Fibroblast of the aortic adventitia (primary cell): ENCODE measurements at places on chromosomes 4 and X. TPM values are rescaled to one million over a fixed set of nuclear protein-coding genes. Genes with fewer than 3 reads are reported as not detected.
A peak's percentile ranks its signal among the peaks of the same experiment; 100 is the strongest.

NWD2 gene
- total RNA-seq, result not detected in 2 replicates

CT45A2 gene
- not detected in 2 replicates for total RNA-seq

HTRA3 gene
- total RNA-seq, result 7.6 and 9.6 TPM in 2 replicates

PAGE5 gene
- not detected in 2 replicates for total RNA-seq

TMEM154 gene
- total RNA-seq, result 5.5 and 15.5 TPM in 2 replicates

DNA sequence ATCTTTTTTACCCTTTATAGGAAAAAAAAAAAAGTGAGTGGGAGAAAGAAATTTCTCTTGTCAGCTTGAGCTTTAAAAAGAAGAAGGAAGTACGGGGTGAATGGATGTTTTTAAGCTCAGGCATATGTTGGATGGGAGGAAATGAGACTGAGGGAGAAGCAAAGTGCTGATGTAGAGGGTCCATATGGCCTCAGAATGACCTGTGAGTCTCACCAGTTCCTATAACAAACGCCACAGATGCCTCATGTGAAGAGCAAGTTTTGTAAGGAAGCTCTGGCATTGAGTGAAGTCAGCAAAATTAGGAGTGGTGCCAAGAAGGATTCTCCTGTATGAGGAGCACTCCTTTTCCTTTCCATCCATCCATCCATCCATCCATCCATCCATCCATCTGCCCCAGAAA, 214.6 kb downstream of the PTTG2 start:
- DNase-seq, result no peak

- DNase-seq, result peak; percentile 92
Observed at GRCh38 chr4:76614589-76614988, 179.6 kb downstream of the SHROOM3 start.

DNA sequence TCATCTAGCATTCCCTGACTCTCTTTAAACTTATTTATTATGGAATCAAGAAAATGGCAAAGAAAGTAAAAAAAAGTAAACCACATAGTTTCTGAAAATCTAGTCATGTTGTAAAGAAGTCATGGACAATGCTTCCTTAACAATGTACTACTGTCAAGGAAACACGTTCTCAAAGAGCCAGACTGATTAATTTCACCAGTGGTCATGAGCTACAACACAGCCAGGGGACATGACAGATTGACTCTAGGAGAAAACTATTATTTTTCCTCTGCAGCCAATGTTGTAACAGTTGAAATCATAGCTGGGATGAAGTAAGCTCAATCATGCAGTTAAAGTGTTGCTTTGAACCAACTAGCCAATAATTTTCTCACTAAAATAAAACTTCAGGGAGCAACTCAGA, 109.2 kb downstream of the MAPK10 start:
- no peak for DNase-seq

DNA sequence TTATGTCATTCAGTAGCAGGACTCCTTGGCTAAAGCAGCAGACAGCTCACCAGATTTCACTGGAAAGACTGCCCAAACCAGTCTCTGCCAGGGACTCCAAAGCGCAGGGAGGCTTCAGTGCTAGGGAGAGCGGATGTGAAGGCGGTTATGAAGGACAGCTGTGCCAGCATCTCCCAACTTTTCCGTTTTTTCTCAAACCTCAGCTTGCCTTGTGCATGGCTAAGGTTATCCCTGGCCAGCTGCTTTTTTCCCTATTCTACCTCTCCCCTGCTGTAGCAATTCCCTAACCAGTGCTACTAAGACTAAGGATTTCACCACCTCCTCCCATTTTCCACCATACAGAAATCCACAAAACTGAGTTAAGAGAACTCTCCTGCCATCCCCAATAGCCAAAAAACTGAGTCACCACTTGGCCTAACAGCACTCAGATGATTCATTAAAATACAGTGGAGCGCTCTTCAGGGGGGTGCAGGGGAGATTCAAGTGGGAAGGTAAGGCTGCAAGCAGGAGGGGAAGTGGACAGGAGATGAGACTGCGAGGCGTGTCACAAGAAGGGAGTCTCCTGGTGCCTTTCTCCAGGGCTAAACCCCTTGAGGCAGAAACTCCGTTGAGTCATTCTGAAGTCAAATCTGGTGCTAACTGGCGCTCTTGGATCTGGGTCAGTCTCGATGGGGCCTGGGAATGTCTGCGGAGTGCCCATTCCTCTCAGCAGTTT, 90.7 kb downstream of the PALLD start:
- peak; percentile 94 for DNase-seq

GRCh38 chr4:85005865-85006377, 39.4 kb upstream of the WDFY3 start:
- DNase-seq, result peak; percentile 90

DNA sequence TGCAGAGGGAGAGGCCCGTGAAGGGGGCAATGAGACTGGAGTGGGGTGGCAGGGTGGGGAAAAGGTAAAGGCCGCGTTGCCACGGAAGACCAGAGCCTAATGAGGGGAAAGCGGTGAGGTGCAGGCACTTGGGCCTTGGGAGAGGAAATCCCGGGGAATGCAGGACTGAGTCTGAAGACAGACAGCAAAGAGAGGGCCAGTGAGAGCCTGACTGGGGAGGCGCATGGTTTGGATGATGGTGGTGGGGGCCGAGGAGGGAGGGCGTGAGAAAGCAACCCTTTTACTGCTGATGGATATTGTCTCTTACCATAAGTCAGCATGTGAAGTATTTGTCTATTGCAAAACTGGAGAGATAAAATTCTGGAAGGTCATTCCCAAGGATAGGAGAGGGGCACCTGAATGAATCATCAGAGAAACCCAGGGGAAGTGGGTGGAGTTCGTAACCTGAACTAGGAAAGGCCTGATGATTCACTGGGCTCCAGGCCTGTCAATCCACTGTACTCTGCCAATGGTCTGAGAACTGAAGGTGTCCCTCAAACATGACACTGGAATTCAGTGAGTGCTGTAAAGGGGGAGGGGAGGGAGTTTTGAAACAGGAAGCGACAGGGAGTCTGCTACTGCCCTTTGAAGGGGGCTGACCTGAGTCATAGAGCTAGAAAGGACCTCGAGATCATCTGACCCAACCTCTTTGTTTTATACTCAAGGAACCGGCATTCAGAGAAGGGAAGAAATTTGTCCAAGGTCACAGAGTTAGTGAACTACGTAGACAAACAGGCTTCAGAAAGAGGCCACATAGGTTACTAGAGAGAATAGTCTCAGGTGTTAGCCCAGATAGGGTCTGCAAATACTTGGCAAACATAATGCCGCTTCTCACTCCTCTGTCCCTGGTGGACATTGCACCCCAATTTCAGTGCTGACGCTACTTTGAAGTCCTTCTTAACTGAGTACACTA, 52.2 kb downstream of the NALF2 start:
- peak; percentile 2 for DNase-seq
